ENCODE measurements at places on chromosomes 2 and 18.

DNA sequence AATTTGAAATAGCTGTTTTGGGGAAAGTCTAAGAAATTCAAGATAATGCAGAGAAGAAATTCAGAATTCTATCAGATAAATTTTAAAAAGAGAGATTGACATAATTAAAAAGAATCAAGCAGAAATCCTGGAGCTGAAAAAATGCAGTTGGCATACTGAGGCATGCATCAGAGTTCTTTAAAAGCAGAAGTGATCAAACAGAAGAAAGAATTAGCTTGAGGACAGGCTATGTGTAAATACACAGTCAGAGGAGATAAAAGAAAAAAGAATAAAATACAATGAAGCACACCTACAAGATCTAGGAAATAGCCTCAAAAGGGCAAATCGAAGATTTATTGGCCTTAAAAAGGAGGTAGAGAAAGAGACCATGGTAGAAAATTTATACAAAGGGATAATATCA lies 57.1 kb downstream of the CYTIP start:
- no peak for DNase-seq

- DNase-seq: no peak
Measured at GRCh38 chr2:226733189-226733858, 66.3 kb downstream of the IRS1 start.

DNA sequence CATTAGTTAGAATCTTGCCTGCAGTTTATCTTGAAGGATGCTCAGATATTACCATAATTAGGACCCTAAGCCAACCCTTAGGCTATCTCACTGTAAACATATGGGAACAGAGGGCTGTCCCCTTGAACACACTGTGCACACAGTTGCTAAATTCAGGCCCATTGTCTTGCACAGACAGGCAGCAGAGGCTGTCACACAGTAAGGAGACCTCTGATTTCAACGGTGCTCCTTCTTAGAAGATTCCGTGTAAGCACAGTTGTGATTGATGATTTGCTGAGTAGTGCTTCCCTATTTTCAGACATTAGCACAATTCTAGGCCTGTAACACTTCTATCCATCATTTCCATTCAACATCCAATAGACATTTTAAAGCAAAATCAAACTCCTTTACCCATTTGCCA lies 108.0 kb downstream of the RNF152 start:
- DNase-seq: no peak

- DNase-seq: no peak
Measured at GRCh38 chr2:152493945-152494528, 159.1 kb downstream of the FMNL2 start.

- no peak for DNase-seq
Measured at GRCh38 chr2:41695198-41696113, 352.4 kb upstream of the PKDCC start.

DNA sequence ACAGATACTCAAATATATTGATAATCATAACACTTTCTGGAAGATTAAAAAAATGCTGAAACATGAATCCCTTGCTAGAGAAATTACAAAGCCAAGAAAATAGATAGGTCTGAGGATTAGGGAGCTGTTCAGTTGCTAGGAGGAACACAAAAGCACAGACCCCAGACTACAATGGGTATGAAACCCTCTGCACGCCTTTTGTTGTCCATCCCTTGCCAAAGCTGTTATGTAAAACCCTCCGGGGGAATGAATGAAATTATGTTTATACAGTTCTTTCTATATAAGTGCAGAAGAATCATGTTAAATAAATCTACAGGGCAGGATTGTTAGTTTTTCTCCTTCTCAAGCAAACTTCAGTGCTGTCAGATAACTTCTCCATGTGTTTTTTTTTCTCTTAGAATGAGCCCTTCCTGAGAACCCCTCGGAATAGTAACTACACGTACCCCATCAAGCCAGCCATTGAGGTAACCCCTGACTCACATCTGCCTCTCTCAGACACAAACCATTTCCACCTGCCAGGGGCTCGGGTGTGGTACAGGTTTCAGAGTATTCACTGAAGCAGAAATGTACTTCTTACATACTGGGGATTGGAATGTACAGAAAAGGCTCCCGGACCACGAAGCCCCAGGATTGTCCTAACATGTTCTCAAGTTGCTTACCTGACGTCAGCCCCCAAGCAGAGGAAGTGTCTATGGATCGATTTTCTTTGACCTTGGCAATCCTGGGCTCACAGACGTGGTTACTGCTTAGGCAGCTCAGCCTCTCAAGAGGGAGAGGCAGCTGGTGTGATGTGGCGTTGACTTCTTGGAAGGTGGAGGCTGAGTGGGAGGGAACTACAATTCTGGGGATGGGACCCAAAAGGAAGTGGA lies 118.0 kb downstream of the PLB1 start:
- DNase-seq: no peak

- DNase-seq: no peak
Measured at GRCh38 chr2:67625690-67626475, 228.8 kb downstream of the ETAA1 start.

DNA sequence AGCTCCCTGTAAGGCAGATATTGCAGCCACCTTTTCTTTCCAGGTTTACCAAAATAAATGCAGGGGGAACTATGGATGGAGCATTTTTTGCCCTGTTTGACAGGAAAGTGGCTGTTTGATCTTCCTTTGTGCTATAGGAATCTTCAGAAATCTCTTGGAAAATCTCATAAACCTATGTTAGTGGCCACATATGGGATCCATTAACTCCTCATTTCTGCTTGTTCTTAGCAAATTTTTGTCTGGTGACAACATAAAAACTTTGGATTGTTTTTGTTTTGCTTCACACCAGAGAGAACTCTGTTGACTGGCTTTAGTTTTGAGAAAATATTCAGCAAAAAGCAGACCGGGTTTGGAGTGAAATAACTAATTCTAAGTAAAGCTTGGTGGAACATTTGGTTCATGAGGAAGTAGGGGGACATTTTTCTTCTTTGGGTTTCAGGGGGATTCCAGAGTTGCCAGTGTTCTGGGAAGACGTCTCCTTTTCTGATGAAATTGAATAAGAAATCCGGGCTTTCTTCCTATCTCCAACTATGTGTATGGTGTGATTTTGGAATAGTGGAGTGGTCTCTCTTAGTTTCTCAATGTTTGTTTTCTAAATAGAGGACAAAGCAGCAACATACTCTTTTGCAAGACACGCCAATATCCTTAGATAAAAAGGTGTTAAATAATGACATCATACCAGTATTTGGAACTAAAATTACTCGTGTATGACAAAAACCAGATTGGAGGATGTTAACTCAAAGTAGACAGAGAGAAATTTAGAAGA lies 174.4 kb downstream of the ICOS start:
- no peak for DNase-seq

DNA sequence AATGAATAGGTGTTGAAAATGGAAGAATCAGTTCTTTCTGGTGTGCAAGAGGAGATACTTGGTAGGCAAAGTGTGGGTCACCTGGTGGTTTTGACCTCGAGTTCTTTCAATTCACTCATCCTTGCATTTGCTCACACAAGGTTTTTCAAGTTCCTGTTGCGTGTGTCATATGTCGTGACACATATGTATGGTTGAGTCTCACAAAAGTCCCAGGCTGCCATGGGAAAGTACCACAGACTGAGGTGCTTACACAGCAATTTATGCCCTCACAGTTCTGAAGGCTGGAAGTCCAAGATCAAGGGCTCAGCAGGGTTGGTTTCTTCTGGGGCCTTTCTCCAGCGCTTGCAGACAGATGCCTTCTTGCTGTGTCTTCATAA lies 64.4 kb downstream of the NCK2 start:
- no peak for DNase-seq

- no peak for DNase-seq
Measured at GRCh38 chr2:8496079-8496478, 185.8 kb upstream of the ID2 start.

DNA sequence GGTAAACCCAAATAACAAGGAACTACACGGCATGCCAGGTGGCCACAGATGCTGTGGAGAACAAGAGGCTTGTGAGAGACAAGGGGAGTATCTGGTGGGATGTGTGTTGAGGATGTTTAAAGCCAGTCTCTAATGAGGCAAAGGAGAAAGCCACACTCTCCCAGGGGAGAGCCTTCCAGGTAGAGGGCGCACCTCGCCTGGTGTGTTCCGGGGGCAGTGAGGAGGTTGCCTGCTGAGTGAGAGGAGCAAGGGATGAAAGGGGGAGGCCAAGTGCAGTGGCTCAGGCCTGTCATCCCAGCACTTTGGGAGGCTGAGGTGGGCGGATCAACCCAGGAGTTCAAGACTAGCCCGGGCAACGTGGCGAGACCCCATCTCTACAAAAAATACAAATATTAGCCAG lies 16.2 kb downstream of the SAG start:
- DNase-seq: no peak

GRCh38 chr2:197137826-197138477 lies 172.6 kb downstream of the ANKRD44 start:
- no peak for DNase-seq

DNA sequence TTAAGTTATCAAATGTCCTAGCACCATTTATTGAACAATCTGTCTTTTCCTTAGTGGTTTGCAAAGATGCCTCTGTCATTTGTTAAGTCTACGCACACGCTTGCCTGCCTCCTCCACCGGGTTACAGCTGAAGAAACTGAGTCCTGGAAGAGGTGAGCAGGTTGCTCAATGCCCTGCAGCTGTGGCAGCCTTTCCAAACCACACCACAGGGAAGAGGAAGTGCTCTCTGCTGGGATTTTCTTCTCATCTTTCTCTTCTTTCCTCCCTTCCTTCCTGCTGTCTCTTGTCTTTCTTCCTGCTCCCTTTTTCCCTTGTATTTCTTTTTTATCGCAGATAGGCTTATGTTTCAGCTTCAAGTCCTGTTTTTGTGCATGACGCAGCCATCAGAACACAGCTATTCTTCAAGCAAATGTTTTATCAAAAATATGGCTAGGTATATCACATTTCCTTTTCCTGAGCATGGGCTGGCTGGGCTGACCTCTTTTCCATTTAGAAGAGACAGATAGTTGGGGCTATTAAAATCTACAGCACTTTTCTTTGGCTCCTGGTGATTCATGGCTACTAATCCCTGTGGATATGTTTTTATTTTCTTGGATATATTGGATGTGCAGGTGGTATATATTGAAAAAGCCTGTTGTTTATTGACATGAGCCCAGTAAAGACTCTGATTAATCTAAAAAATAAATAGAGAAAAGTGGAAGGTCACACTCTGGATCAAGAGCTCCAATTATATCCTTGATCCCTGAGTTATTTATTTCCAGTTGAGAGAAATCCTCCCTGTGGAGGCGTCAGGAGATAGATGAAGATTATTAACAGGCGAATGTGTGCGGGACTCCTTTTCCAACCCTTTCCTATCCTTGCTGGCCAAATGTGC lies 214.6 kb downstream of the TSN start:
- no peak for DNase-seq

Measured in Right ventricle myocardium superior (tissue), 1 donor.